B cell (primary cell): ENCODE measurements at places on chromosomes 1 and 21. TPM values are rescaled to one million over a fixed set of nuclear protein-coding genes. Genes with fewer than 3 reads are reported as not detected.

Gene BEND5
- total RNA-seq, result 15.5 and 19.5 TPM in 2 replicates

Gene NTRK1
- not detected in 2 replicates for total RNA-seq

Gene OR2L8
- total RNA-seq, result 0.44 and 0.94 TPM in 2 replicates

Gene CACNA1S
- total RNA-seq, result not detected in 2 replicates

Gene DEPDC1
- 0.07 TPM in 1 of 2 replicates, not detected in the other for total RNA-seq

Gene SIM2
- total RNA-seq, result not detected in 2 replicates

Gene ARPC5
- 91.9 and 103 TPM in 2 replicates for total RNA-seq

DNA sequence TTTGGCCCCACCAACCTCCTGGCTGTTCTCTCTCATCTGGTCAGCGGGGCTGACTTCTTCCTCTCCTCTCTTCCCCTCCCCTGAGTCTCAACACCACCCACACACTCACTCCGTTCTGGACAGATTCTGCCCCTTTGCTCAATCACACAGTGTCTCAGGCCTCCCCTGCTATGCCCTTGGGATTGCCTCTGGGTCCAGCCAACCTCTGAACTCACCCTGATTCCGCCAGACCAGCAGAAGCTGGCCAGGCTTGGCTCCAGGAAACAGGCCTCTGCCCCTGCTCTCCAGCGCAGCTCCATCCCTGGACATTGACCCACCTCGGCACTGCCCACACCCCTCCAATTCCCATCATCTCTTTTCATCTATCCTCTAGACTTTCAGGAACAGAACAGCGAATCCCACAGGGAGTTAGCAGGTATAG is 22.1 kb downstream of the AHDC1 start:
- no peak for DNase-seq

GRCh38 chr1:14242123-14242522 is 356.4 kb upstream of the KAZN start:
- DNase-seq, result no peak

- peak; percentile 60 for DNase-seq
Observed at GRCh38 chr1:178486100-178487069, 10.4 kb downstream of the CLEC20A start.

DNA sequence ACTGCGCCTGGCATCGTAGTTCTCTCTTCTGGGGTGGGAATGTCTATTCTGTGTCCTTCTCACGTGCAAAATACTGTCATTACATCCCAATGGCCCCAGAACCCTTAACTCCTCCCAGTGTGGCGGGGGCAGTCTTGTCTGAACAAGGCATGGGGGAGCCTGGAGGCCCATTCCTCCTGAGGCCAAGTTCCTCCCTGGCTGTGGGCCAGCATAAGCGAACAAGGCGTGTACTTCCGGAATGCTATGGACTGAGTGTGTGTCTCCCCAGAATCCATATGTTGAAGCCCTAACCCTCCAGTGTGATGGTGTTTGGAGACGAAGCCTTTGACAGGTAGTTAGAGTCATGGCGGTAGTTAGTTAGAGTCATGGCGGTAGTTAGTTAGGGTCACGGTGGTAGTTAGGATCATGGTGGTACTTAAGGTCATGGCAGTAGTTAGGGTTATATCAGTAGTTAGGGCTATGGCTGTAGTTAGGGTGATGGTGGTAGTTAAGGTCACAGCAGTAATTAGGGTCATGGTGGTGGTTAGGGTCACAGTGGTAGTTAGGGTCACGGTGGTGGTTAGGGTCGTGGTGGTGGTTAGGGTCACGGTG is 71.0 kb downstream of the PRKCZ start:
- no peak for DNase-seq

GRCh38 chr21:33266050-33266788 is at the start of gene IL10RB:
Gene IL10RB (plus strand): TSS chr21:33266367. CDS start chr21:33266466, 99 bp downstream.
- DNase-seq, result peak; percentile 87

- DNase-seq, result no peak
Observed at GRCh38 chr1:22738522-22738921, 27.9 kb downstream of the EPHB2 start.

DNA sequence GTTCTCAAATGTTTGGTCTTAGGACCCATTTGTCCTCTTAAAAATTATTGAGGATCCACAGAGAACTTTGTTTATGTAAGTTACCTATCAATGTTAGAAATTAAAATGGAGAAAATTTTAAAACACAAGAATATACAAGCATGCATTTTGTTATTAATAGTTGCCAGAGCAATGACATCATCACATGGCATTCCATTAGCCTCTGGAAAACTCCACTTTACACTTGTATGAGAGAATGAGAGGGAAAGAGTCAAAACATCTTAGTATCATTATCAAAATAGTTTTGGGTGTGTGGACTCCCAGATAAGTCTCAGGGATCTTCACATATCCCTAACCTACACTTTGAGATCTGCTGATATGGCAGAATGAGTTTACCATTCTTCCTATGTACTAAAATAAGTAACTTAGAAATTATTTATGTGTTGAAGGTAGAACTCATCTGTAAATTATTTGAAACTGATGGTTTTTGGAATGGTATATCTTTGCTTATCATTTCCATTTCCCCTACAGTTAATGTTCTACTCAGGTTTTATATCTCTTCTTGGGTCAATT is 48.8 kb downstream of the RNF220 start:
- no peak for DNase-seq

DNA sequence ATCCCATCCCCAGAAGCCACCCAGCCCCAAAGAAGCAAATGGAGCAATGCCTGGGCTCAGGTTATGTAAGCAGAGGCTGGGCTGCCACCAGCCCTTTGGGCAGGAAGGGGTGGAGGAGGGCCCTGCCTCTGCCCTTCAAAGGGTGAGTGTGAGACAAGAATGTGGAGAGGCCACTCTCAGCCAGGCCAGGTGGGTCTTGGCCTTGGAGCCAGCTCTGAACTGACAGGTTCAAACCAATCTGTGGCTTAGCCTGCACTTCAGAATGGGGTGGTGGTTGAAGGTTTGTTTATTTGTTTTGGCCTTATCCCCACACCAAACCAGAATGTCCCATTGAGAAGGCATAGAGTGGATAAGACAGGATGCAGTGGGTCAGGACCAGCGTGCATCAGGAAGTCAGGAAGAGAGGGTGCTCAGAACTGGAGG is 29.8 kb downstream of the C1orf116 start:
- DNase-seq, result no peak

DNA sequence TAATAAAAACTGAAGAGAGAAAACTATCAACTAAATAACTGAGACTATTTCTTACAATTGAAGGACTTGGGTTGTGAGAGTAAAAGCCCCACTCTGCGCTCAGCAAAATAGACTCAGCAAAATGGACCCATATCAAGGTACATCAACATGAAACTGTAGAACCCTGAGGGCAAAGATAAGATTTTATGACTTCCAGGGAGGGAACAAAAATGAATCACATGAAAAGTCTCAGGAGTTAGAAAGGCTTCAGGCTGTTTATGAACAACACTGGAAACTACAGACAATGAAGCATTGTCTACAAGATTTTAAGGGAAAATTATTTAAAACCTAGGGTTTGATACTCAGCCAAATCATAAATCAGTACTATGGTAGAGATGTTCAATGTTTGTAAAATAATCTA is 434.3 kb downstream of the PTPRC start:
- no peak for DNase-seq

GRCh38 chr1:215397106-215397505 is 170.0 kb upstream of the KCTD3 start:
- DNase-seq, result no peak

DNA sequence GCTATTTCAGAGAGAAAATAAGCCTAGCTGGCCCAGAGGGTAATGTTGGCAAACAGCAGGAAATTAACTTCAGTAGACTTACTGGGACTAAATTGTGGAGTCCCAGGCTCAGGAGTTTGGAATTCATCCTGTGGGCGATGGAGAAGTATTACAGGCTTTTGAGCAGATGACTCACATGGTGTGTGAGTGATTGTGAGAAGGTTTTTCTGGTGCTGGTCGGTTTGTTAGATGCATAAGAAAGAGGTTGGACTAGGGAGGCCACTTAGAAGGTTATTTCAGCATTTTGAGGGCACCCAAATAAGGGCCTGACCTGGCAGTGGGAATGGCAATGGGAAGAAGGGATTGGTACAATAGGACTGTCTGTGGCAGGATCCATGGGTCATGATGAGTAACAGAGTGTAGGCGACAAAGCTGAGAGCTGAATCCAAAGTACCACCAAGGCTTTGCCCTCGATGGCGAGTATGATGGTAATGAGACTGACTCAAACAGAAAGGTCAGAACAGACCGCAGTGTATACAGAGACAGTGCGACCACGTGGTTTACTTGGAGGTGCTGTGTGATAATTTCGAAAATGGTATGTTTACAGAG is 69.2 kb upstream of the KIF26B start:
- no peak for DNase-seq
